MV-4-11 (cell line): ENCODE measurements at places on chromosomes 11 and 22.

GRCh38 chr11:125887373-125888324 is at the start of gene HYLS1:
Gene HYLS1 (plus strand): TSS chr11:125887668. CDS start chr11:125899369, 11,701 bp downstream.
- DNase-seq = peak; percentile 98

DNA sequence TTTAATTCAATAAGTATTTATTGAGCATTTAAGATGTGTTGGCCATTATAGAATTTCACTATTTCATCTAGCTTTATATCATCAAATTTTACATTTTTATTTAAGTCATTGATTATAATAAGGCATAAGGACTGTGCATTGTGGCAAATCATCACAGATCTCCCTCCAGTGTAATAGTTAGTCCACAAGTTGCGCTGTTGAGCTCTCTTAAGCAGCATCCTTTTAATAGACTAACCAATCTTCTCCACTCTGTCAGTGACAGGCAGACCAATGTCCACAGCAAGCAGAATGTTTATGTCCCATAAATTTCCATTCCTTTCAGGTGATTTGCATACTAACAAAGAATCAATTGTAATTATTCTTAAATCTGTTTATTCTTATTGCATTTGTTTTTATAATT is 595.3 kb upstream of the CCDC90B start:
- DNase-seq = no peak

- no peak for DNase-seq
Measured at GRCh38 chr11:130624971-130625544, 176.6 kb downstream of the ADAMTS15 start.

DNA sequence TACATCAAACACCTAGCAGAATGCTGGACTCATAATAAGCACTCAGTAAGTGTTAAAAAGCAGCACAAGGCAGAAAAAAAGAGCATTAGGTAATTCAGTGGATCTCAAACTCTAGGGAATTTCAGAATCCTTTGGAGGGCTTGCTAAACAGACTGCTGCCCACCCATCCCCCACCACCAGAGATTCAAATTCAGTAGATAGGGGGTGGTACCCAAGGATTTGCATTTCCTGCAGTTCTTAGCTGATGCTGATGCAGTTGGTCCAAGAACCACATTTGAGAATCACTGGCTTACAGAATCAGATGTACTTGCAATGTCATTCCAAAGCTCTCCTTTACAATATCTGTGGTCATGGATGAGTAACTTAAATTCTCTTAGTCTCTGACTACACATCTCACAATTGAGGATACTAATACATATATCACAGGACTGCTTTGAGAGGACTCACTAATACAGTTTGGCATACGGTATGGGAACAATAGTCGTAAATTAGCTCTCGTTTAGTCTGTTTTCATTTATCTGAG is 664.5 kb downstream of the KCNA4 start:
- DNase-seq = no peak

DNA sequence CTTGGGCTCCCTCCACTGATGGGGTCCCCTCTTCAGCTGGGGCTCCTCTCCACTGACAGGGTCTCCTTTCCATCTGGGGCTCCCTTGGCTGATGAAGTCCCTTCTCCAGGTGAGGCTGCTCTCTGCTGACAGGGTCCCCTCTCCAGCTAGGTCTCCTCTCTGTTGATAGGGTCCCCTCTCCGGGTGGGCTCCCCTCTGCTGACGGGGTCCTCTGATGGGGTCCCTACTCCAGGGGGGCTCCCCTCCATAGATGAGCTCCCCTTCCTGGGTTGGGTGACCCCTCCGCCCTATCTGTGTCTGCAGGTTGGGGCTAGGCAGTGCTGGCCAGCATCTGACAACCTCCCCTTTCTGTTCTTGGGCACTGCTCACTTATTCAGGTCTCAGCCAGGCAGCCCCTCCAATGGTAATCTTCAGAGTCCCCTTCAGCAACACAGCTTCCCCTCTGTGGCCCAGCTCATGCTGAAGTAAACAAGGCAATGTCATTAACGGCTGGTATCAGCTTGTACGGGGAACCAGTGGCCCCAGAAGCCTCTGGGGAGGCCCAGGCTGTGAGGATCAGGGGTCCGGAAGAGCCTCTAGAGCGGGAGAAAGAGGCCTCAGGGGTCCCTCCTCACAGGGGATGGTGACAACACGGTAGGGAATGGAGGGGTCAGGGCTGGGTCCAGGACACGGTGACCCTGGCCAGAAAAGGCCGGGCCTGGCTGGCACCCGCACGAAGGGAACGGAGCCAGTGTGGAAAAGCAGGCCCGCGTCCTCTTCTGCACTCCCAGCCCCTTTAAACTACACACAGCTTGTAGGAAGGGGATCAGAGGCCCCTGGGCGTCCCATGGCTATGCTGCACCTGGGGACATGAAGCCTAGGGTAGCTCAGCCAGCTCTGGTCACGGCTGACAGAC is 9.6 kb upstream of the CD81 start:
- no peak for DNase-seq

DNA sequence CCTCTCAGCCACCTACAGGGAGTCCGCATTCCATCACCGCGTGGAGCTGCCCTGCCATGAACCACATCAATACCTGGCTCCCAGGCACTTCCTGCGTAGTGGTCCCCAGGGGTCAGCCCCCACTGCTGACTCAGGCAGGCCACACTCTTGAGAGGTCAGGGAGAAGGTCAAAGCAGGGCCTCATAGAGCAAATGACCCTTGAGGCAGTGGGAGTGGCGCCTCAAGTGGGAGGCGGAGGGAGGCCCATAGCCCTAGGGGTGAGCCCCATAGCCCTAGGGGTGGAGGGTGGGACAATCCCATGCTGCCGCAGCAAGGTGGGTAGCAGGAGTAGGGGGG is 5.0 kb downstream of the PRDX5 start:
- no peak for DNase-seq

DNA sequence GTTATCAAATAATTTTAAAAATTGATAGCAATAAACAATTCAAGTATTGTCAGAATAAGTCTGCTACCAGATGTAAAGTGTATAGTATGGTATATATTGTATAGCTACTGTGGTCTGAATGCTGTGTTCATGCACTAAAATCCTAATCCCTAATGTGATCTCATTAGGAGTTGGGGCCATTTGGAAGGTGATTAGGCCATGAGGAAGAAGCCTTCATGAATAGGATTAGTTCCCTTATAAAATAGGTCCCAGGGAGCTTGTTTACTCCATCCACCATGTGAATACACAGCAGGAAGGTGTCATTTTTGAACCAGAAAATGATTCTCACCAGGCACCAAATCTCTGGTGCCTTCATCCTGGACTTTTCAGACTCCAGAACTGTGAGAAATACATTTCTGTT is 363.0 kb upstream of the CNTN5 start:
- DNase-seq = no peak

- DNase-seq = no peak
Measured at GRCh38 chr11:119816660-119817059, 87.7 kb upstream of the NECTIN1 start.

GRCh38 chr22:48204296-48204695 is 1441.8 kb downstream of the TBC1D22A start:
- no peak for DNase-seq

DNA sequence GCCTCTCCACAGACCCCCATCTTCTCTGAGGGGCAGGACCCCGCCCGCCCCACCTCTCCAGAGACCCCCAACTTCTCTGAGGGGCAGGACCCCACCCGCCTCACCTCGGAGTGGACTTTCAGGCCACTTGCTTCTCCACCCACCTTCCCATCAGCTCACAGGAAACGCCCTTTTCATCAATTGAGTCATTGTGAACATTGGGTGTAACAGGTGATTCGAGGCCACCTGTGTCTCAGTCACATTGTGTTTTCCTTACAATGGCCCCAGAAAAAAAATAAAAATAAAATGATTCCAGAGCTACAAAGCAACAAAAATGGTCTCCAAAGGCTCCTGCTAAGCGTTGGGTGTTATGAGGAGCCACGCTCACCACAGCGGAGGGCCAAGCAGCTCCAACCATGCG is 36.0 kb downstream of the BRD1 start:
- no peak for DNase-seq

GRCh38 chr11:34339149-34340064 is 18.4 kb downstream of the ABTB2 start:
- DNase-seq = peak; percentile 88

DNA sequence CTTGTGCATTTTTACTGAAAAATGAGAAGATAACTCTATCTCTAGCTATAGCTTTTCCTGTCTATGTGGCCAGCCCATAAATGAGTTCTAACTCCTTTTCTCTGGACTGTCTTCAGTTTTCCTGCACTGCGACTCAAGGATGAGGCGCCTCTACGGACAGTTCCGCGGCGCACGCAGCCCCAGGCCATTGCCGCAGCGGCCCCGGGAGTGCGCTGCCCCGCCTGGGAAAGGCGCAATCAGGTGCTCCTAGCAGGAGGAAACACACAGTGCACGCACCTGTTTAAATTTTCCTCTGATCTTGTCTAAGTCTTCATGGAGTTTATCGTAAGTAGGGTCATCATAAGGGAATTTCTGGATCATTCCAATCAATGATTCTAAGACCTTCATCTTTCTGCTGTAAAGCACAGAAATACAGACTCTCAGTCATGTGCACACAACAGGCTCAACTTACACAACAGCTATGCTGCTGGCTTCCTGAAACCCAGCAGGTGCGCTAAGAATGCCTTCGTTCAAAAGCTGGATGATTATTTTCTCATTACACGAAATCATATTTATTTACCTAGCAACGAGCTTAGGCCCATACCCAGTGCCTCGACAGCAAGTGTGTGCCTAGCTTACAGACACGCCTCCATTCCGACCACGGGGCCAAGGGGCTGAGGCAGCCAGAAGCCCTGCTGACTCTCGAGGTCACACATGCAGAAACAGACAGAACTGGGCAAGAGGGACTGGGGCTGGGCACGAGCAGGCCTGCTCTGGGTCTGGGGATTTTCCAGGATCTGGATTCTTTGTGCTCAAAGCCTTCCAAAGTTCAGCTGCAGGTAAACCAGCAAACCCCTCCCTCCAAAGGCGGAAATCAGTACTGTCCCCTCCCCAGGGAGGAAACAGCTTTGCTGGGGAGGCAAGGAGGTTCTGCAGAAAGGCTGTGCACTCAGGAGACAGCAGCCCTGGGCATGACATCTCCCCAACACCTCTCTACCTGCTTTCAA is 7.2 kb downstream of the LTO1 start:
- no peak for DNase-seq

- no peak for DNase-seq
Measured at GRCh38 chr22:36977401-36977861, 41.8 kb downstream of the TST start.
